Stimulated activated CD4-positive, alpha-beta T cell treated with anti-CD3 and anti-CD28 coated beads, Interleukin-1b, Interleukin-23, amount 100 ng/mL, for 4 hours (primary cell): ENCODE measurements at places on chromosomes 11 and 22.

- DNase-seq, result no peak
Observed at GRCh38 chr11:22884217-22884616, 23.9 kb upstream of the CCDC179 start.

- no peak for DNase-seq
Observed at GRCh38 chr11:127126986-127127385, 126.4 kb upstream of the KIRREL3 start.

DNA sequence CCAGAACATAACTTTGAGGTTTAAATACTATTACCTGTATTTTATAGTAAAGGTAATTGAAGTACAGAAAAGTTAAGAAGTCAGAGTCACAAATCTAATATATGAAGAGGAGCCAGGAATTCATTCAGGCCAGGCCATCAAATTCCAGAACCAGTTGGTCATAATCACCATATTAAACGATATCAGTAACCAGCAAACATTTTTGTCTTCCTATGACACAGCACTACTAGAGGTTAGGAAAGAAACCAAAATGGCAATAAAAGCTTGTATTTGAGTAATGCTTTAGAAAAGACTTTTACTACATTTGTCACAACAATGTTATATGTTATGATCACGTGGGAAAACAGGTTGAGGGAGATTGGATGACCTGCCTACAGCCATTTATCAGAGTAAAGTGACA is 62.2 kb downstream of the DKK3 start:
- DNase-seq, result no peak

- DNase-seq, result no peak
Observed at GRCh38 chr11:3896644-3897043, 41.2 kb downstream of the STIM1 start.

GRCh38 chr11:14454861-14455632 is 44.6 kb downstream of the COPB1 start:
- DNase-seq, result no peak
